ENCODE measurements at places on chromosomes 5 and 9.

GRCh38 chr9:117405950-117406705, 8.7 kb downstream of the ASTN2 start:
- no peak for DNase-seq

GRCh38 chr5:13783726-13784125, 160.8 kb downstream of the DNAH5 start:
- DNase-seq, result no peak

DNA sequence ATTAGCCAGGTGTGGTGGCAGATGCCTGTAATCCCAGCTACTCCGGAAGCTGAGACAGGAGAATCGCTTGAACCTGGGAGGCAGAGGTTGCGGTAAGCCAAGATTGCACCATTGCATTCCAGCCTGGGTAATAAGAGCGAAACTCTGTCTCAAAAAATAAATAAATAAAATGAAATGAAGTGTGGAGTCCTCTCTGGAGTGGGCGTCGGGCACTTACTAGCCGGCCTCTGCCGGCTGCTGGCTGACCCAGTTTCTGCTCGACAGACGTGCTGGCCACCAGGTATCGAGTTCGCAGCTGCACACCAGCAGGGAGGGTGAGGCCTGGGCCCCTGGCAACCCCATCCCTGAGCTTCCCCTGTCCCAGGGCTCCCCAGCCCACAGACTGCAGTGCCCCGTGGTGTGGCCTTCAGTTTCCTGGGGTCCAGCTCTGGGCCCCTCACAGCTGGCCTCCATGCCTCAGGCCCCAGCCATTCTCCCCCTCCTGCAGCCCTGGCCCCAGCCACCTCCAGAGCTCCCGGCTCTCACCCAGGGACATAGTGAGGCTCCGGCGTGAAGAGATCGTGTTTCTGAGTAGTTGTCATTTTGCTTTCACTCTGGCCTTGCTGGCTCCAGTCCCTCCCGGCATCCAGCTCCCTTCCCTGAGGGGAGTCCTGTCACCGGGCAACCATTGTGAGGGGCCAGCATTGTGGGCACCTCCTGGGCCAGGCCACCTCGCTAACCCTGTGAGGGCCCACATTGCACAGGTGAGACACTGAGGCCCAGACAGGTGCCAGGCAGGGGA, 3.8 kb upstream of the STPG3 start:
- DNase-seq, result no peak

DNA sequence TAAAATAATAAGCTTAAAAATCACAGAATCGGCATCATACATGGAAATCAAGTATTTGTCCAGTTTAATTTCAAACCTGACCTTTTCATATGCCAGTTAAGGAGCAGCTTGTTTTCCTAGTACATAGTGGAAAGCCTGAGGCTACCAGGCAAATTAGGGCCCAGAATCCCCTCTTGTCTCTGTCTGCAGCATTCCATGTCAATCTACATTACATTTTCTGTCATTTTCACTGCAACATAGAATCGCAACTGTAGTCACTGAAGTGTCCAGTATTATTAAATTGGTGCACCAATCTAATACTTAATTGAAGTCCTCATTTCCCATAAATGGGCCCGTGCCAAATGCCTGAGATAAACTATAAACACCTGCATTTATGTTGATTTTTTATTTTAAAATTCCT, 1352.2 kb upstream of the ACO1 start:
- DNase-seq, result no peak

DNA sequence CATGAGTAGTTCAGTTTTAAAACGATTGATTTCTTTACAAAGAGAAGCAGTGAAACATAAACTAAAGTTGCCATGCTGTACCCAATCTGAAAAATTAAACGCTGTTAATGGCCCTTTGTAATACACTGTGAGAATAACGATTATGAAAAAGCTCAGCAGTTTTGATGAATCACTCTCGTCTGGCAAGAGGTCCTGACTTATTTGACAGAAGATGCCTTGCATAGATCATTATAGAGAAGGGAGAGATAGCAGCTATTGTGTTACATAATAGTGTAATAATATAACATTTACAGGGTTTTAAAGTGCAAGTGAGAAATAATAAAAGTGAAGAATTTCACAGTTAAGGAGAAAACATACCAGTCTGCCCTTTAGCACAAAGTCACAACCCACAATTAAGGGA, 361.5 kb upstream of the CDH10 start:
- DNase-seq, result no peak

DNA sequence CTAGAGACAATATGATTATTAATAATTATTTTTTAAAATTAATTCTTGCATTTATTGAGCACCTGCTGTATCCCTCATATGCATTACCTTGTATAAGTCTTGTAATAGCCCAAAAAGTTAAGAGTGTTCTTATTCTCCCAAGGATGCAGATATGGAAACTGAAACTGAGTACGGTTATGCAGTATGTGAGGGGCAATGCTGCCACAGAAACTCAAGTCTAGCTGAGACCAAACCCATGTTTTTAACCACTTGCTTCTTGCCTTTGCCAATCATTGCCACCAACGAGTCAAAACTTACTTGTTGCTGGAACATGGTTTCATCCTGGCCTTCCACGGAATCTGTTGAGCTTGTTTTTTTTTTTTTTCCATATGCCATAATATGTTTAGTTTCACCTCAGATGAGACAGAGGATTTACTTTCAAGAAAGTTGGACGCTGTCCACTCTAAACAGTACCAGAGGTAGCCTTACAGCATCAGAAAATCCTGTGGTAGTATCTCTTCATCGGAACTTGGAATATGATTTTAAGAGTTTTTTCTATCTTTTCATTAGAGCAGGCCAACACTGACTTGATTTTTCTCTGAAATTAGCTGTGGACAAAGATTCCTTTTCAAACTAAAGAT, 27.9 kb downstream of the DOCK8 start:
- DNase-seq, result no peak

- DNase-seq, result no peak
These were observed 70.1 kb downstream of the RIC1 start for GRCh38 chr9:5698810-5699556.

DNA sequence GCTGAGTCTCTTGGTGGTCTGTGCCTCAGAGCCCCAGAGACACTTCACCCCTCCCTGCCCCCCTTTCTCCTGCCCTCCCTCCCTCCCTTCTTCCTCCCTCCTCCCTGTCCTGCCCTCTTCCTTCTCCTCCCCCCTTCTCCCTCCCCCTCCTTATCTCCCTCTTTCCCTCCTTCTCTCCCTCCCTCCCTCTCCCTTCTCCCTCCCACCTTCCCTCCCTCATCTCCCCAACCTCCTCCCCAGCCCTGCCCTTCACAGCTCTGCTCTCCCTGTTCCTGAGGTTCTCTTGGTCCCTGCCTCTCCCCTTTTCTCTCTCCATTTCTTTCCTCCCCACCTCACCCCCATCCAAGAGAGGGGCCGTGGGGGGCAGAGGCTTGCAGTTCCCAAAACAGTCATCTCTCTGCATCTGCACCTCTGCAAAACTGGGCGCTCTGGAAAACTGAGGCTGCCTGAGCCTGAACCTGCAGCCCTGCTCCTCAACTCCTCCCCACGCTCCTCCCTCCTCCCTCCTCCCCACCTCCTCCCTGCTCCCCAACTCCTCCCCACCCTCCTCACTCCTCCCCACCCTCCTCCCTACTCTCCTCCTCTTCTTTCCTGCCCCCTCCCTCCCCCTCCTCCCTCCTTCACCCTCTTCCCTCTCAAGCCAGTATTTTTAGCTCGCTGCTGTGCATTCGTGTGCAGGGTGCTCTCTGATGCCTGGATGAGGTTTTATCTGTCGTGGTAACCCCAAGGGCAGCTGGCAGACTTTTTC, 219.1 kb downstream of the C9orf50 start:
- no peak for DNase-seq

GRCh38 chr5:72767289-72768010, 49.0 kb upstream of the TNPO1 start:
- no peak for DNase-seq

- DNase-seq, result no peak
These were observed 3.9 kb downstream of the MLLT3 start for GRCh38 chr9:20618361-20618802.

DNA sequence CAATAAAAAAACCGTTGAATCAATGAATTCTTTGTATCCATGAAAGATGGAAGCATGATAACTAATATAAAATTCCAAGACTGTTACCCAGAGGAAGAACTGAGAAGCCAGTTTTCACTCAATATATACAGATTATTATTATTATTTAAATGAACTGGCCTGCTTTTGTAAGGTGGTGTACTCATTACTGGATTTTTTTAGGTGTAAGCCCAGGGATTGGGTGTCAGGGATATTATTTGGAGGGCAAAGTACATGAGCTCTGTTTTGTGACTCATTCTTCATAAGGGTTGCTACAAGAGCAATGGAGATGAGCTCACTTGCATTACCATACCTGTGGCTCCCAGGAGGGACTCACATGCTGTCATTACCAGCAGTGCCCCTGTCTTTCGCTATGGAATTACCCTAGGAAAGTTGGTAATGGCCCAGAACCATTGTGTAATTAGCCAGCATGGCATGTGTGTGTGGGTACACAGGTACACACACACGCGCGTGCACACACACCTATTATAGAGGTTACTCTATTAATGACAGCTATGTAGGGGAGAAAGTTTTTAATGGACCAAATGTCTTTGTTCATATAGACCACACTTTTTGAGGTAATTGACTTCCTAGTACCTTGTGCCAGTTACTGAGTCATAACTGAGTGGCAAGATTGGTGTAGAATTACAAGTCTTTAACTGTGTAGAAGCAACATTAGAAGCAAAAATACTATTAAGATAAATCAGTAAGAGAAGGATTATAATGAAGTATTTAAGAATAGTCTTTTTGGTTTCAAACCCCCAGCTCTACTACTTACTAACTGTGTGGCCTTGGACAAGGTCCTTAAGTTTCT, 143.4 kb downstream of the GDNF start:
- DNase-seq, result no peak

- no peak for DNase-seq
These were observed 14.3 kb downstream of the FNBP1 start for GRCh38 chr9:130028493-130029222.

DNA sequence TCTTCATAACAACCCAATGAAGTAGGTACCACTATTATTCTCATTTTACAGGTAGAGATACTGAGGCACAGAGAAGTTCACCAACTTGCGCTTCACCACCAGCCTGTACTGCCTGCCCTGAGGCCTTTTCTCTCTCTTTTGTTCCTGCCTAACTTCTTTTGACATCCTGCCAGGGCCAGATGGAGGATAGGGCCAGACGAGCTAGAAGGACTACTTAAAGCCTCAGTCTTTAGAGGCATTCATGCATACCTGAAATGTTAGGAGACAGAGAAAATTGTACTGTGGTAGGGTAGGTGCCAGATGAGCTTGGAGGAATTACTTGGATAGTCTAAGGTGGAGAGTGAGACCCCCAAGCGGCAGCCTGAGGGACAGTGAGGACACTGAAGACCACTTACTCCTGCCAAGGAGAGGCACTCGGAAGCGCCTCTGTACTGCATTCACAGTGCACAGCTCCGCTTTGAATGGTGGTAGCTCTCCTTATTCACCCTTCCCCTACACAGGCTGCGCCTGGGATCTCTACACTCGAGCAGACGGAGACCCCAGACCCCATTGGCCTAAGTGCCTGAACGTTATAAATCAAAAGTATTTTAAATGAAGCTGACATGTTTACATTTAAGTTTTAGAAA, 6.2 kb upstream of the ORM1 start:
- no peak for DNase-seq

GRCh38 chr5:151448038-151448985, 909 bp downstream of the SLC36A1 start:
- no peak for DNase-seq

DNA sequence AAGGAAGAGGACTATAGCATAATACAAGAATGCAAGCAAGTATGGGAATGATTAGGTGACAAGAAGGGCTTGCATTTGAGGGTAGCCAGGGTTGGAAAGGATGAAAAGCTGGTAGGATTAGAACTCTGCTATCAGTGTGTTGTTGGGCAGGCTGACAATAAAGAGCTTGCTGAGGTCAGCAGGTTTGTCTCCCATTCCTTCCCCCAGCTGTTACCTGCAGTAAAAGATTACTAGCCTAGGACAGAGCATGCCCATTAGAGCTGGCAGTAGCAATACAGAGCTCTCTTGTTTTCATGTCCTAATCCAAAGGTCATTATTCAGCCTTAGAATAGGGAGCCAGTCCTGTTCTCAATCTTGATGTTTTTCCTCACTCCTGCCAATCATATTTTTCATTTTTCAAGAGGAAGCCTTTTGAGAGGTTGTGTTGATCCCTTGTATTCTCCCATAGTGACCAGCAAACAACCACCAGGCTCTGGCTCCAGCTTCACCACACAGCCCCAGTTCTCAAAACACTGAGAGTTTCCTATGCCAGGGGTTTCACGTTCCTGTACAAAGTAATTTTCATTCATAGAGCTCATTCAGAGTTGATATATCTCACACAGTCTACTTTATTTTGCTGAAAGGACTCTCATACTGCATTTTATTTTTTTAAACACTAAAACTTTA, 71.7 kb downstream of the OR2K2 start:
- DNase-seq, result no peak

DNA sequence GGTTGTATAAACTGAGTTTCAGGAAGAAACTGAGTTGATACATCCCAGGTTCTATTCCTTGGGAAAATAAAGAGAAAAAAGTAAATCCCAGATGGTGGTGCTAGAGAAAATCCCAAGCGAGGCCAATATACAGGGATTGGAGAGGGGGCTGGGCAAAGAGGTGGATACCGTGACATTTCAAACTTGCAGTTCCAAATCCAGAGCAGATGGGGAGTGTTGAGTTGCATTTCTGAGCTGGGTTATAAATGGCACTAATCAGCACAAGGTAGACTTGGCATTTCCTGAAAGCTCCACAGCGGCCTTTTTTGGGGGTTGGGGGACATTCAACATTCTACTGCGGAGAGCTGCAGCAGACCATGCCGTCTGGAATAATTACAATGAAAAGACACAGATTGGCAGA, 224.4 kb downstream of the NXNL2 start:
- DNase-seq, result no peak

DNA sequence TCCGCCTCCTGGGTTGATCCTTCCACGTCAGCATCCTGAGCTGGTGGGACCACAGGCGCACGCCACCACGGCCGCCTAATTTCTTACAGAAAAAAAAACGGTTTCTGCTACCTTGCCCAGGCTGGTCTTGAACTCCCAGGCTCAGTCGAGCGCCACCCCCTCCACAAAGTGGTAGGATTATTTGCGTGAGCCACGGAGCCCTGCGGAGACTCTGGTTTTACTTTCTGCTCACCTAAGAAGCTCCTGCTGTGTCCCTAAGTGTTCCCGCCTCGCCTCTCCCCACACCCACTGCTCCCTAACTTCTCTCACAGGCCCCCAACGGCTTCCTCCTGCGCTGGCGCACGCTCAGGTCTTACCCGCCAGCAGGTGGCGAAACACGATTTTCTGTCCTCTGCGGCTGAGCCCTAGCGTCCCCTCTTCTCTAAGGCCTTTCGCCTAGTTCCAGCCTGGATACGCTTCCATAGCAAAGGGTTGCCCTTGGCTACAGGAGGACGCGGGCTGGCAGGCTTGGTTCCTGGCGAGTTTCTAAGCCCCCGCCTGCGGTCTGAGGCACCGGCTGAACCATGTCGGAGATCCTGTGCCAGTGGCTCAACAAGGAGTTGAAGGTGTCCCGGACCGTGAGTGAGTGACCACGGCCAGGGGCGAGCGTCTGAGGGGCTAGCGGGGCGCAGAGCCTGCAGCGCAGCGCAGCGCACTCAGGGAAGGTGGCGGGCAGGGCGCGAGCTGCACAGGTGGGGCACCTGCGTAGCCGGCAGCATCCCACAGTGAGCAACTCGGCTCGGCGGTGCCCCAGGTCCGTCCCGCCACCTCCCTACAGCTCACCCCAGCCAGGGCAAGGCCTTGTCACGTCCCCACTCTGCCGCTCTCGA, at the start of gene SPEF2:
SPEF2 (plus strand) TSS at position 429 of the 869 bp plus-strand sequence; CDS start at position 564, 135 bp downstream.
- DNase-seq, result peak; percentile 78

Measured in stimulated activated CD4-positive, alpha-beta T cell treated with anti-CD3 and anti-CD28 coated beads, Interleukin-4, amount 100 ng/mL, for 1 hour (primary cell).